ENCODE measurements at places on chromosomes 12 and 14.
A peak's percentile ranks its signal among the peaks of the same experiment; 100 is the strongest.

DNA sequence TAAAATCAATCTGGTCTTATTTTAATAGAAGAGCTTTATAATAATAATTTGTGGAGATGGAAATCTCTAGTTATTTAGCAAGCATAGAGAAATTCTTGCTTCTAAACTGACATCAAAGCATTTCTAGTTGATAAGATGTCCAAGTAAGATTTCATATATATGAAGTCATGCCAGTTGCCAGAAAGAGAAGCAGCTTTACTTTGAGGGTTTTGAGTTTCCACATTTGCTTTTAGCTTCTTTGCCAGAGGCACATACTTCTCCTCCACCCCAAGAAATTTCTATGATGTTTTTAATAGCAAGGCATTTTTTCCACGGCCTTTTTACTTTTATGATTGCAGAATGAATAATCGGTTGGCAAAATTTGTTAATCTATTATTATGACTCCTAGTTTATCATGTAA, 24.2 kb upstream of the YAF2 start:
- no peak for DNase-seq

- no peak for DNase-seq
Observed at GRCh38 chr12:32773691-32774090, 18.0 kb upstream of the YARS2 start.

GRCh38 chr12:53871367-53871766, 67.3 kb upstream of the HOXC13 start:
- no peak for DNase-seq

DNA sequence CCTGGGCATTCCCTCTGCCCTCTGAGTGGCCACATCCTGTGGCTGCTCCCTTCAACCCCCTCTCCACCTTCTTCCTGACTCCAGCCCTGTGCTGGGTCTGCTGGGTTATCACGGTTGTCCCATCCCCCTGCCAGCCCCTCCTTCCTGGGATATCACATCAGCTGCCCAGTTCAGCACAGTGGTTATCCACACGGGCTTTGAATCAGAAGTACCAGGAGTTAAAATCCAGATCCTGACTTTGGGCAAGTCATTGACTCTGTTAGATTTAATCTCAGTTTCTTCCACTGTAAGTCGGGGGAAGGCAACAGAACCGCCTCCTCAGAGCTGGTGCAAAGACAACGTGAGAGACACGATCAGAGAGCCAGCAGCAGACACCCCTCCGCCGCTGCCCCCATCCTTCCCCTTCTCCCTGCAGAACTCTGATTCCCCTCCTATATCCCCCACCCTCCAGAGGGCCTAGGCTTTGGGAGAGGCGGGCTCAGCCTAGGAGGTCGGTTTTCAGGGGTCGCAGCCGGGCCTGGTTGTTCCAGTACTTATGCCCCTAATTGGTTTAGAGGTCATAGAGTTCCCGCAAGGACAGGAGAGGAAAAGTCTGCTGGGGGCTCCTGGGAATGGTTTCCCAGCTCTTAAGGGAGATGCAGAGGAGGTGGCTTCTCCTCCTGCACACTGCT, 42.5 kb downstream of the PRIMA1 start:
- no peak for DNase-seq

GRCh38 chr12:1793426-1794210, 26.7 kb upstream of the LRTM2 start:
- no peak for DNase-seq

GRCh38 chr12:57777367-57777766, 5.0 kb downstream of the EEF1AKMT3 start:
- DNase-seq: no peak

GRCh38 chr12:54522243-54522642, 24.7 kb downstream of the NCKAP1L start:
- DNase-seq: peak; percentile 76

- no peak for DNase-seq
Observed at GRCh38 chr14:82366803-82367202, 833.1 kb upstream of the SEL1L start.

DNA sequence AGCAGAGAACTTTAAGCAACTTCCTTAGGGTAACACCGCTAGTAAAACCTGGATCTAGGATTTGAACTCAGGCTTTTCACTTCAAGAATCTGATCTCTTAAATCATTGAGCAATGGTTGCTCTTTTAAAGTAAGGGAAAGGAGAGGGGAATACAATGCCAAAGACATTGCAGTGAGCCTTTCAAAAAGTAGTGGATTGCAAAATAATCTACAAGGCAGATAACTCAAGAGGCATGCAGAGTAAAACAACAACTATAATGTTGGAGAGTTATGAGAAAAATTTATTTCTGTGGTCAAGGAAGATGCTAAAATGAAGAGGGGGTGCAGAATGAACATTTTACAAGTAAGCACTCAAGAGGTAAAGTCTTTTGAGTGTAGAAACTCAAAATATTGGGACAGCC, 432.6 kb downstream of the C12orf50 start:
- no peak for DNase-seq

DNA sequence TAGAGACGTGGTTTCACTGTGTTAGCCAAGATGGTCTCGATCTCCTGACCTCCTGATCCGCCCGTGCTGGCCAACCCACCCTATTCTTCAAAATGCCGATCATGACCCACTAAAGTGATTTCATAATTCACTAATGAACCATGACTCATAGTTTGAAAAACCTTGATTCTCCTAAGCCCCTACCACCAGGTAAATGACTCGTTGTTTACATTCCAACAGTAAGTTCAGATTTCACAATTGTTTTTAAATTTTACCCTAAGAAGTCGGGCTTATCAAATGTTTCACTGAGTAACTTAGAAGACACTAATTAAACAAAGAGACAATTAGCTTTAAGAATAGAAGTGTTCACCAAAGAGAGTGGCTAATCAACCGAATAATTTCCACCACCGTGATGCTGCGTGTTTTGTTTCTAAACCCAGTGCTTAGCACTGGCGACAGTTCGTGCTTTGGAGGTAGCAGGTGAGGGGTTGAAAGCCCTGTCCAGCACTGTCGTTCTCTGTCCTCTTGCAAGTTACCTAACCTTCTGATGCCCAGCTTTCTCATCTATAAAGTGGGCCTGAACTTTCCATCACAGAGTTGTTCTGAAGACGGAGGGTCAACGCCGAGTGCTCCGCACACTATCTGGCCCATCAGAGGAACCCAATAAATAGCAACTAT, 136.5 kb downstream of the NTF3 start:
- DNase-seq: no peak

DNA sequence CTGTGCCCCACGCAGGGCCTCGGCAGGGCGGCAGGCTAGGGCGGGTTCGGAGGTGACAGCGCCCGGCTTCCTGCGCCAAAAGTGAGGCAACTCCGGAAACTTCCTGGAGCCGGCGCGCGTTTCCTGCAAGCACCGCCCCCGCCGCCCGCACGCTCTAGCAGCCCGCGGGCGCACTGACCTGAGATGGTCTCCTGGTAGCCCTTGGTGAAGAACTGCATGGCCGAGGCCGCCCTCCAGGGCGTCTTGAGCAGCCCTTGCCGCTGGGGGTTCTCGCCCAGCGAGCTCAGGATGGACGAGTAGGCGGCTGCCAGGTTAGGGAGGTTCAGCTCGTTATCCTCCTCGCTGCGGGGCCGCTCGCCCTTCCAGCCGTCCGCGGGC, 494 bp downstream of the GCH1 start:
- DNase-seq: peak; percentile 87

Data from activated CD4-positive, alpha-beta T cell treated with anti-CD3 and anti-CD28 coated beads, Interleukin-2, amount 50 U/mL, for 16 hours (primary cell).